ENCODE measurements at places on chromosomes 7 and 10.

DNA sequence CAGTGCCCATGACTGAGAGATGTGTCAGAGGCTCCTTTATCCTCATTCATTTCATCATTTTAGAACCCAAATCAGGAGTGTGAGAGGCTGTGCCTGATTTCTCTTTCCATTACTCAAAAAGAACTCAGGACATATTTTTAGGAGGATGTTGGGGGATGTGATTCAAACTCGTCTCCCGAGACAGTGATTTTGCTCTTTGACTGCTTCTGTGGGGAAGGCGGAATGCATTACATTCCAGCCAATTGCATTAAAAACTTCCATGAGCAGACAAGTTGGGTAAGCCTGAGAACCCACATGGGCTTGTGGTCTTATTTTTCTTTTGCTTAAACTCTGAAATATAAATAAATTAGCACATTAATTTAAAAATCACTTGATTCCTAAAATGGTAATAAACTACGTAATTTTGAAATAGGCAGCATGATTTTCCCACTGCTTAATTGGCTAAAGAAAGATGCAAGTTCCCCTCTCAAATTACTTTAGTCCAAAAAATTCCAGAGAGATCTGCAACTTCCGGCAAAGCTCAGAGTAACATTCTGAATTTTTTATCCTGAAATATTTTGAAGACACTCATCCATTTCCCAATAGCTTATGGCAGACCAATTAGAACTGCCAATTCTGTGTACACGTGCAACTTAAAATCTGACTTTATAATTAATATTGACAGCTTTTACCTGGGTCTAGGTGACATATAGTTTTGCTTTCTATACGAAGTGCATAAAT, 185.6 kb downstream of the C7orf25 start:
- peak; percentile 71 for DNase-seq

GRCh38 chr10:22618078-22618785, 96.1 kb downstream of the PIP4K2A start:
- no peak for DNase-seq

- DNase-seq = no peak
These were observed 67.4 kb upstream of the ELN start for GRCh38 chr7:73960548-73960947.

GRCh38 chr7:94525923-94526322, 16.3 kb downstream of the CASD1 start:
- no peak for DNase-seq

- no peak for DNase-seq
These were observed 532.5 kb downstream of the GRM8 start for GRCh38 chr7:126720232-126720631.

GRCh38 chr10:66228887-66229286, 696.9 kb upstream of the LRRTM3 start:
- DNase-seq = no peak

- DNase-seq = no peak
These were observed 53.0 kb upstream of the NFKB2 start for GRCh38 chr10:102342458-102342857.

DNA sequence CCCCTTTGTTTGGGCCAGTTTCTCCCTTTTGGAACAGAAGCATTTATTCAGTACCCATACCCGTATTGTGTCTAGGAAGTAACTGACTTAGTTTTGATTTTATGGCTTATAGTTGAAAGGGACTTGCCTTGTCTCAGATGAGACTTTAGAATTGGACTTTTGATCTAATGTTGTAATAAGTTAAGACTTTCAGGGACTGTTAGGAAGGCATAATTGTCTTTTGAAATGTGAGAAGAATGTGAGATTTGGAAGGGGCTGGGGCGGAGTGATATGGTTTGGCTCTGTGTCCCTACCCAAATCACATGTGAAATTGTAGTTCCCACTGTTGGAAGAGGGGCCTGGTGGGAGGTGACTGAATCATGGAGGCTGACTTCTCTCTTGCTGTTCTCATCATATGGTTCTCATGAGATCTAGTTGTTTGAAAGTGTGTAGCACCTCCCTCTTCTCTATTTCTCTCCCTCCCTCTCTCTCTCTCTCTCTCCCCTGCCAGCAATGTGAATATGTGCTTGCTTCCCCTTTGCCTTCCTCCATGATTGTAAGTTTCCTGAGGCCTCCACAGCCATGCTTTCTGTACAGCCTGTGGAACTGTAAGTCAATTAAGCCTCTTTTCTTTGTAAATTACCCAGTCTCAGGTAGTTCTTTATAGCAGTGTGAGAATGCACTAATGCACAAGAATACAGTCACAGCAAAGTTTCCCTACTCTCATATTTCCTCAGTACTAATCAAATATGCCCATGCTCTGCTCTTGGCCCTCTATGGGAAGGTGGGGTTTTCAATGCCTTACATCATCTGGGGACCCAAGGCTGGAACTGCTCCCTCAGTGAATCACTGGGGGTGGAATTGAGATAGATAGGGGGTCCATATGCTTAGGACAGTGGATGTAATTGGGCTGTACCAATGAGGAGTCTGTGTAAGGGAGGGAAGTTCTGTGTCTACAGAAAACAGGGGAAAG, 17.2 kb upstream of the AKR1C1 start:
- no peak for DNase-seq

DNA sequence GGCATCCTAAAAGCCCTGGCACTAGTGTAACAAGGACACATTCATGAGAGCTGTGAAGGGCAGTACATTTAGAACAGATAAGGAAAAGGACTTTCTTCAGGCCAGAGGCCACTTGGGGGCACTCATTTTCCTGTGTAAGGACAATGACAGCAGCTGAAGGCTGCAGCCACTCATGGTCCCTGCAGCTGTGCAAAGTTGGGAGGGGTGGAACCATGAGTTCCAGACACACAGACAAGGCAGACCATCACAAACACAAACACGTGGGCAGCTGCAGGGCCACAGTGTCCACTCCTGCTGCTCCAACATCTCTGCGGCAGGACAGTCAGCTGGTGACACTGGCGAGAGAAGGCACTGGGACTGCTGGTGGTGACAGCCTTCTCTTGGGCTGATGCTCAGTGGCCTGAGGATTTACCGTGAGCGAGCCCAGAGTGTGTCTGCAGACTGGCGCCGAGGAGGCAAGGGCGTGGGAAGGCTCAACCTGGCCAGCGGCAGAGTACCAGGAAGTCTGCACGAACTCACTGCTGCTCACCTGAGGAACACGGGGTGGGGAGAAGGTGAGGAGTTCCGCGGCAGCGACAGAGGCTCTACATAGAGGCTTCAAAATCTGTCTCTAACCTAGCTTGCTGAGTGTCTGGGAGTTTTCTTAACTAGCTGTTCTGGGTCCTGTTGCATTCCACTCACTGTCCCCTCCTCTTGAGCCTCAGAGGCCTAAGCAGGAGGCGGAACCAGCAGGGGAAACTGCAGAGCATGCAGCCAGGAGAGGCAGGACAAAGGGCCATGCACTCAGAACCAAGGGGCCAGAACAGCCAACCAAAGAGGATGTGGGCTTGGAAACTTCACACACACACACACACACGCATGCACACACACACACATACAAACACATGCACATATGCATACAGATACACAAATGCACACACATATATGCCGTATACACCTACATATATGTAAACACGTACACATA, 76.5 kb upstream of the DDC start:
- DNase-seq = no peak

- DNase-seq = no peak
These were observed 24.3 kb upstream of the KCNIP2 start for GRCh38 chr10:101867931-101868330.

DNA sequence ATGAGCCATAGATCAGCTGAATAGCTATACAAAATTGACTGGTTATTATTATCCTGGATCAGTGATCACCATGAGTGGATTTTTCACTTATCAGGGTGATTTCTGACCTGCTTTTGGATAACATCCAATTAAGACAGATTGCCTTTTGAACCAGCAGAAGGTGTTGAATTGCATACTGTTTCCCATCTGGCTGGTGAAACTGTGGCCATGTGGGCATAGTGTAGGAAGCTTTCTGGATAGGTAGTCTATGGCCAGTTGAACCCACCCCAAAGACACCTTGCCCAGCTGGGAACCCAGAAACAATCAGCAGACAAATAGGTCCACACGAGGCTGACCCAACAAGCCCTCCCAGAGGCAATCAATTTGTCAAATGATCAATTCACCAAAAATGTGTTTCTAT, 29.3 kb downstream of the DNAJC12 start:
- no peak for DNase-seq

GRCh38 chr7:37196676-37197075, 252.0 kb downstream of the ELMO1 start:
- no peak for DNase-seq

- no peak for DNase-seq
These were observed 59.2 kb downstream of the CDK13 start for GRCh38 chr7:40009301-40009700.

DNA sequence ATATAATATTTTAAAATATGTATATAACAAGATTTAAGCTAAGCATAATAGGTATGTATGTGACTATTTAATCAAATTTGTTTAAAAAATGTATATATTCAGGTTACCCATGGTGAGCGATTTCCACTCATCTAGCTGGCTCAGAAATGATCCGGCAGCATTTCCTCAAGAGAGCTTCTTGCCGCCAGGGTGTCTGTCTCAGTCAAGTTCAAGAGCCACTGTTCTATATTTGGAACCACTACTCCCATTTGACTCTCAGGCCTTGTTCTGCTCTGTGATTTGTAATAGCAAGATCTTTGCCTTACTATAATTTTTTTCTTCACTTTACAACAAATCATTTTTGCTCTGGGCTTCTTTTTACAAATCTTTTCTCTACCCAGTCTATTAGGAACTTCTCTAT, 48.7 kb upstream of the CNTNAP2 start:
- DNase-seq = no peak

DNA sequence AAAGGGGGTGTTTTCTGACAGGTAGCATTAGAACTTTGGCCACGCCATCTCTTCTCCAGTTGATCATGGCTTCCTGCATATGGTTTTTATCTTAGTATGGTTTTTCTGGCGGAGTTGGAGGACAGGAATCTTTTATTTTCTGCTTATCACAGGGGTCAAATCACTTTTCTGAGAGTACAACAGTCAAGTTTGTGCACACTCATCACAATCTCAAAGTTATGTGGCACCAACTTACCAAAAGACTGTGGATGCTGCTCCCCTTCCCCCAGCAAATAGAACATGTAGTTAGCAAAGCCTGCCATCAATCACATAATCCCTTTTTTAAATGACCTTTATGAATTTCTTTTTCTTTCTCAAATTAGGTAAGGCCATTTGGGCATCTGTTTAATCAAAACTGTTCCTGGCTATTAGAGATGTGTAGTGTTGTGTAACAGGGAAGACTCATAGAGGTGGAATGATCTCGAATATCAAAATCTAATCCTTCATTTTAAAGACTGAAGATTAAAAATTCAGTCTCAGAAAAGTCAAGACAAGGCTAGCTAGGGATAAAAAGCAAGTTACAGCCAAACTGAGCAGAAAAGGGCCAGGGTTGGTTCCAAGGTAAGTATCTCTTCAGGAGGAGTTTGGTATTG, 3.8 kb upstream of the CH25H start:
- DNase-seq = no peak

- no peak for DNase-seq
These were observed 23.5 kb downstream of the HEPACAM2 start for GRCh38 chr7:93202594-93203250.

DNA sequence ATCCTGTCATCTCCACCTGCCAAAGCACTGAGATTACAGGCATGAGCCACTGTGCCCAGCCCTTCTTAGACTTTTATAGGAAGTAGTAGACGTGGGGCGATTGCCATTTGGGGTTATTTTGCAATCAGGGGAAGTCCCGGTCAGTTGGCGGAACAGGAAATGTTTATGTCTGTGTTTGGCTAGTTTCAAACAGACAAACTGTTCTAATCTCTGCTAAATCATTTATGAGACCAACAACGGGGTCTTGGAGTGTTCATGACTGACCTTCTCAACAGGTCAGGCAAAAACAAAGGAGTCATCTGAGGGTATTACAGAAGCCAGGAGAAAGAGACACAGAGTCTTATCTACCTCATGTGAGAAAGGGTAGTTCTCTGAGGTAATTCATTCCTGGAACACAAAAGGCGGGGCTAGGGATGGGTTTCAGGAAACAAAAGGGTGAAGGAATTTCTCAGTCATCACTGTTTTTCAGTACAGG, 6.6 kb upstream of the TPK1 start:
- DNase-seq = no peak

GRCh38 chr10:22611425-22612115, 102.8 kb downstream of the PIP4K2A start:
- no peak for DNase-seq

GRCh38 chr10:124652701-124653100, 91.5 kb downstream of the FAM53B start:
- DNase-seq = no peak

DNA sequence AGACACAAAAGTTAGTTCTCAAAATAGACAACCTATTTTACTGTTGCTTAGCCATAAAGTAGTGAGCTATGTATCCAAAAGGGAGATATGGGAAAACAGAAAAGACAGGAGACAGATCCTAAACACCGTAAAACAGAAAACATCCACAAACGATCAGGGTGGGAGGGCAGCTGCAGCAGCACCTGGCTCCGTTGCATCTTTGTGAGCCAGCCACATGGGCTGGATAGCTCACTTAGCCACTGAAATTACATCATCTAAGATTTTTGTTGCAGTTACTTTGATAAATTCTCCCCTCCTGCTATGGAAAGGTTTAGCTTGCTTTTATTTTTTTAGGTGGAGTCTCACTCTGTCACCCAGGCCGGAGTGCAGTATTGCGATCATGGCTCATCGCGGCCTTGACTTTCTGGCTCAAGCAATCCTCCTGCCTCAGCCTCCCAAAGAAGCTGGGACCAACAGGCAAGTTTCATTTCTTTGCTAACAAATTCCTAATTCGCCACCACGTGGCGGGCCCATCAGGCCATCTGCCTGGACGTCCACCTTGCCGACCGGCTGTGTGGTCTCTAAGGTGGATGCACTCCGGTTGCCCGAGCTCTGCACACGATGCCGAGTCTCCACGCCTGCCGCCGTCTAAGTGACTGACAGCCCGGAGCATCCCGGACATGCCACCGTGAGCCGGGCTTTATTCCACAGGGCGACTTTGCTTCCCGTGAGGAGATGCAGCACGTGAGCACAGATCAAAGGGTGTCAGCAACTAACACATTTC, 159.8 kb downstream of the DIP2C start:
- no peak for DNase-seq

- DNase-seq = no peak
These were observed 34.6 kb downstream of the PSMC2 start for GRCh38 chr7:103382032-103382402.

- DNase-seq = no peak
These were observed 51.8 kb upstream of the STEAP4 start for GRCh38 chr7:88358526-88358838.
